ENCODE measurements at places on chromosomes 11 and 22.

GRCh38 chr11:105449100-105449734 lies 160.7 kb upstream of the GRIA4 start:
- no peak for DNase-seq

DNA sequence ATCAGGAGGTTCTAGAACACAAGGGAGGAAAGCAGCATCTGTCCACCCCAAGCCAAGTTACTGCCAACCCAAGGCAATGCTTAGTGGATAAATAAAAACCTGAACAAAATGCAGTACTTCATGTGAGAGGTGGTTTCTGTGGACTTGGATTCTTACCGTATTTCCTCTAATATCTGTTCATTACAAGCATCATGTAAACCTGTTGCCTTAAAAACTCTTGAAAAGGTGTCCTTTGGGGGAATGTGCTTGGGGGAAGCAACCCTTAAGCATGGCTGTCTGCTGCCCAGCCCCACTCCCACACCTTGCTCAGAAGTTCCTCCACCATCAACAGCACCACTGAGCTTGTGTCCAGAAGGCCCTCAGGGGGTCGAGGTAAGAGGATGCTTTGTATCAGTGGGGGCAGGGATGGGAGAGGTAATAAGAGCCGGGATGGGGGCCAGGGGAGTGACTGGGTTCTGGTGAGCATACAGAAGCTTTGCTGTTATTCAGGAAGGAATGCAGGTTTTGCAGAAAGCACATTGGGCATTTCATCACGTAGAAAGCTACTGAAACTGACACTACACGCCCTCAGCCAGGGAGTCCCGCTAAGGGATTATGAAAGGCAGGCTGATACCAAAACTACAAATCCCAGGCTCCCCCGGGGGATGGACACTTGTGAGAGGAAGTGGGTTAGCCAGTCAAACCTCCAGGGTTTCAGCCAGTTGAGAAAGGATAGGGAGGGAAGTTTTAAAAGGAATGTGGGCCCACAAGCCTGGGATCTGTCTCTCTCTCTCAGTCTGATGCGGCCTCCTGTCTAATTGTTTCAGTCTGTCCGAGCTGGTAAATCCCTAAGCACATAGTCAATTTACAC lies 52.0 kb downstream of the KCNJ1 start:
- peak; percentile 21 for DNase-seq

DNA sequence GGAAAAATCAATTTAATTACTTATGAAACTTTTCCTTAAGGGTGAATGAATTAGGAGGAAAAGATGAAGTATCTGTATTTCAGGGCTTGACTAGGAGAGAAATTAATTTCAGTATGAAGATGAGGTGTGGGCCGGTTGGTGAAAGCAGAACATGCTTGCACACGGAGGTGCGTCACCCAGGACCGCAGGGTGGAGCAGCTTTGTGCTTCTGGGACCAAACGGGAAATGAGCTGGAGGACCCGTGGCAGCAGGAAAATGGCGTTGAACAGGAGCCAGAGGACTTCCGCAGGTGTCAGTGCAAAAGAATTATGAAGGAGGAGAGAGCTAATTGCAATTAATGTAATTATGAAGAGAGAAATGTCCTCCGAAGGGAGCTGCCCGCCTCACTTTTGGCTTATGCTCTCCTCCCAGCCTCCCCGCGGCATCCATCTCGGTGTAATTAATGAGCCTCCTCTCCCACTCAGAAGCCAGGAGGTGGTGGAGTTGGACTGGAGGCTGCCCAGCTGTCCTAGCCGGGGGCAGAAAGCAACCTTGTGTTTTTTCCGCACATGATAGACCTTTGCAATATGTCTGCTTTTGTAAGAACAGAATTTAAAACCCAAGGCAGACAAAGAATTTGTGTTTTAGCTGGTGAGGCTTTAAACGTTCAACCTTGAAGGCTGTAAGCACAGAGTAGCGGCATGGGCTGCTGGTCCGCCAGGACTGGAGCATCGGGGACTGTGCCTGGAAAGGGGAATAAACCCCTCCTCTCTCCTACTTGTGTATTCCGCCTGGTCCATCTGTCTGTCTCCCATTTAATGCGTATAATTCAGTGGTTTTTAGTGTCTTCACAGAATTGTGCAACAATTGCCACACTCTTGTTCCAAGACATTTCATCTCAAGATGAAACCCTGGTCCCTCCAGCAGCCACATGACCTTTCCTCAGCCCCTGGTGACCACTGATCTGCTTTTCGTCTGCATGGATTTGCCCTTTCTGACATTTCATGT lies 180.6 kb downstream of the TBC1D22A start:
- peak; percentile 68 for DNase-seq

GRCh38 chr22:38219632-38220031 lies 17.8 kb downstream of the MAFF start:
- DNase-seq = no peak

DNA sequence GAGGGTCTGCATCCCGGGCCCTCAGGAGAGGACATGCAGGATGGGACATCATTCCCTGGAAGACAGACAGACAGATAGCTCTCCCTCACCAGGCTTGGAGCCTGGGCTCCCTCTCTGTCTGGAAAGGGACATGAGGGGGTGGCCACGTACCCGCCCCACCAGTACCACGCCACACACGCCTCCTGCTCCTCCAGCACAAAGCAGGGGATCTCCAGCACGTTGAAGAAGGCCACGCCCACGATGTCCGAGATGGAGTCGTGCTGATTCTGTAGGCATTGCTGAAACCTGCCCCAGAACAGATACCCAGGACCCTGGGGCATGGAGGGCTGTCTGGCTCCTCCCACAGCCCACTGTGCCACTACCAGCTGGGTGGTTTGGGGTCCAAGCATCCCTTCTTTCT lies 2.2 kb downstream of the PLA2G3 start:
- no peak for DNase-seq

DNA sequence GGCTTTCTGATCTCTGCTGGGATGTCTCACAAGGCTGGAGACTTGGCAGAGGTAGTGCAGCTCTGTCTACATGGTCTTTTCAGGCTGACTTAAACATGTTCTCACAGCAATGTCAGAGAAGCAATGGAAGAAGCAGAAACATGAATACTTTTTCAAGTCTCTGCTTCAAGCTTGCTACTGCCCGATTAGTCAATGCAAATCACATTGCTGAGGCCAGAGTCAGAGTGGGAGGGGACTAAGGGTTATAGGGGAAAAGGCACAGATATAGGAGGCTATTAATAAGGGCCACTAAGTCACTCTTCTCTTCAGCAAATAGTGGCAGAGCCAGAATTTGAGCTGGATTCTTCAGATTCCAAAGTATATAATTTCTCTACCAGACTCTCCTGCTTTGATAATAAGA lies 390.5 kb downstream of the TMEM135 start:
- DNase-seq = no peak

GRCh38 chr11:40162901-40163883 lies 1296.3 kb downstream of the LRRC4C start:
- no peak for DNase-seq

DNA sequence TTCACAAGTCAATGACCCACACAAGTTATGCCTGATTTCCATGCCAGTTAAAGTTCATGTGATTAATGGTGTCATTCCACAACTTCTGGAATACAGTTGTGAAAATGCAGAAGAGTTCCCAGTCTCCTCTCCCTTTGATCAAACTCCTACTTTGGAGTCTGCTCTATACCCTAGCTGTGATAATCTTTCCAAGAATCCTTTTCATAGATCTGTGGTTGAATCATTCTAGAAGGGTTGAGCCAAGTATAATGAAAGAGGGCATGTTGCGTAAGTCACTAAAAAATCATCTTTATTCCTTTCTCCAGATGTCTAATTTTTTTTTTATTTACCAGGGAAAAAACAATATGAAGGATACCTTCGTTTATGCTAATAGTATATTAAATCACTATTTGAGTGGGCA lies 89.7 kb upstream of the CARD18 start:
- no peak for DNase-seq

DNA sequence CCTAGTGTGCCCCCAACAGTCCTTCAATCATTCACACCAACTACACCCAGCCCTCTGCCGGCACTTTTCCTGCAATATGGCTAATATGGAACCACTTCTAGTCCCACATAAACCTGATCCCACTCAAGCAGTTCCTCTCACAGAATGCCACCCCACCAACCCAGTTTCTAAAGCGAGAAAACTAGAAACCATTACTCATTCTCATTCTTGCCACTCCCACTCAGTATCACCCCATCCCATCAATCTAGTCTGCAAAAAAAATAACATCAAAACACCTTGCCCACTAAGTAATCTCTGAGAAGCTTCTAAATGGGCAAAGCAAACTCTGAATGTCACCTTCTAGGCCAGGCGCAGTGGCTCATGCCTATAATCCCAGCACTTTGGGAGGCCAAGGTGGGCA lies 17.9 kb downstream of the NAP1L4 start:
- no peak for DNase-seq

- DNase-seq = no peak
Observed at GRCh38 chr11:2459796-2460531, 15.2 kb downstream of the KCNQ1 start.

DNA sequence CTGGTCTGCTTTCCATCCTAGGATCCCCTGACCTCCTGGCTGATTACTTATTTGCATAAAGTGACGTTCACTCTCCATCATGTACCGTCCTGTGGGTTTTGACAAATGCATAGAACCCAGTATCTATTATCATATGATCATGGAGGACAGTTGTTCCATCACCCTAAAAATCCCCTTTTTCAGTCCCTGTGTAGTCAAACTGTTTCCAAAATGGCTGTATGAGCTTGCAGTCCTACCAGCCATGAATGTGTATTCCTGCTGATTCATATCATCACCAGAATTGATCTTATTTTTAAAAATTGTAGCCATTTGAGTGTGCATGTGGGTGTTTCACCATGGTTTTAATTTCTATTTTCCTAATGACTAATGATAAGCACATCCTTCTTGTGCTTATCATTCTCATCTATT lies 108.8 kb downstream of the MPPED1 start:
- DNase-seq = no peak

DNA sequence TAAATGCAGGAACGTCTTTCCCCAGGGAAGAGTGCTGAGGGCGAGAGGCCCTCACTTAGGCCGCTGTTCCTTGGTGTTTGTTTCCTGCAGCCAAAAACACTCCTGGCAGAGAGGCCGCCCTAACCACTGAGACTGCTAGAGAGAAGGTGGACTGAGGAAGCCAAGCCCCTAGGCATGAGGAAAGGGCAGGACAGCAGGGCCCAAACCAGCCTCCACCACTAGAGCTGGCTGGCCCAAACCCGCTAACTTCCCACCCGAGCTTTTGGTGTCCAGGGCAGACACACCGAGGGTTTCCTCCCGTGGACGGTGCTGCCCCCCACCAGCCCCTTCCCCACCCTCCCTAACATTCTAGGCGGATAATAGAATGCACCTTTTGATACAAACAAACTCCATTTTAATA lies 6.0 kb downstream of the FGF19 start:
- no peak for DNase-seq
